Psoas muscle (tissue), 8 donors: ENCODE measurements at places on chromosomes 5 and 9. TPM values are rescaled to one million over a fixed set of nuclear protein-coding genes. Genes with fewer than 3 reads are reported as not detected.

DDX4 gene
- polyA plus RNA-seq = not detected

ELAVL2 gene
- polyA plus RNA-seq = 0.04 TPM

GHR gene
- 12.4 TPM for polyA plus RNA-seq

ORM2 gene
- polyA plus RNA-seq = 0.68 TPM

ARID3C gene
- not detected for polyA plus RNA-seq

CDK7 gene
- 35.6 TPM for polyA plus RNA-seq

NPR3 gene
- polyA plus RNA-seq = 1.8 TPM

ZNF608 gene
- polyA plus RNA-seq = 9.8 TPM

SAXO1 gene
- polyA plus RNA-seq = 0.38 TPM

SARDH gene
- polyA plus RNA-seq = 0.26 TPM

OR1Q1 gene
- not detected for polyA plus RNA-seq

MCTP1 gene
- 1.4 TPM for polyA plus RNA-seq

COX7C gene
- 1,538 TPM for polyA plus RNA-seq

CCDC187 gene
- not detected for polyA plus RNA-seq

SPATA31E1 gene
- polyA plus RNA-seq = not detected

GABRA1 gene
- polyA plus RNA-seq = not detected

RXFP3 gene
- polyA plus RNA-seq = not detected

GABRG2 gene
- not detected for polyA plus RNA-seq

GPR150 gene
- 0.18 TPM for polyA plus RNA-seq

SVEP1 gene
- polyA plus RNA-seq = 0.78 TPM

PCDHGA3 gene
- 0.67 TPM for polyA plus RNA-seq

ALDH1A1 gene
- polyA plus RNA-seq = 7.0 TPM

CCL27 gene
- 0.21 TPM for polyA plus RNA-seq

GLRA1 gene
- not detected for polyA plus RNA-seq

C6 gene
- 0.14 TPM for polyA plus RNA-seq

CAPSL gene
- polyA plus RNA-seq = not detected

ACTBL2 gene
- polyA plus RNA-seq = not detected

TXNDC8 gene
- not detected for polyA plus RNA-seq

SYK gene
- polyA plus RNA-seq = 0.40 TPM

RASEF gene
- 0.01 TPM for polyA plus RNA-seq

FGF1 gene
- 0.34 TPM for polyA plus RNA-seq

CNTFR gene
- polyA plus RNA-seq = 97.4 TPM

OR2S2 gene
- polyA plus RNA-seq = not detected

SH3TC2 gene
- polyA plus RNA-seq = 0.44 TPM

TAF11L10 gene
- polyA plus RNA-seq = not detected

ADRA1B gene
- polyA plus RNA-seq = 1.3 TPM

ABO gene
- polyA plus RNA-seq = 0.03 TPM

CLTA gene
- polyA plus RNA-seq = 125 TPM

ENHO gene
- polyA plus RNA-seq = 1.2 TPM

OR13C4 gene
- not detected for polyA plus RNA-seq

AGXT2 gene
- not detected for polyA plus RNA-seq

AQP7 gene
- 10.7 TPM for polyA plus RNA-seq
